ENCODE measurements at places on chromosomes 12 and 14.

- peak; percentile 98 for DNase-seq
Measured at GRCh38 chr12:2613326-2614073, 181.3 kb upstream of the FKBP4 start.

- no peak for DNase-seq
Measured at GRCh38 chr12:101068836-101069235, 141.2 kb downstream of the SLC5A8 start.

GRCh38 chr12:79737875-79738718 lies 47.3 kb upstream of the PAWR start:
- peak; percentile 78 for DNase-seq

- DNase-seq = no peak
Measured at GRCh38 chr14:25557466-25557865, 507.5 kb upstream of the STXBP6 start.

- DNase-seq = no peak
Measured at GRCh38 chr14:61335049-61335448, 13.7 kb downstream of the PRKCH start.

DNA sequence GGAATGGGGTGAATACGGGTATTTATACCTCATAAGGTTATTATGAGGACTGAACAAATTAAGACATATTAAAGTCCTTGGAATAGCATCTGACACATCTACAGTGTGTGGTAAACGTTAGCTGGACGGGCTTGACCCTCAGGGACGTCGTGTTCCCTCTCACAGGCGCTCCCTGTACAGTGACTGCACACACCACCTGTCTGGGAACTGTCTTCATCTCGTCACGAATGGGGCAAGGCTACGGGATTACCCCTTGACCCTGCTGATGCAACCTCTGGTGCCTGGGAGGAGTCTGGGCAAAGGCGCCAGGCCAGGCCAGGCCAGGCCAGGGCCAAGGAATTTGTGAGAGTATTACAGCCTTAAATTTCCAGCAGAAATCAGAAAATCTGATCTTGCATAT lies 191.1 kb downstream of the CALM1 start:
- no peak for DNase-seq

DNA sequence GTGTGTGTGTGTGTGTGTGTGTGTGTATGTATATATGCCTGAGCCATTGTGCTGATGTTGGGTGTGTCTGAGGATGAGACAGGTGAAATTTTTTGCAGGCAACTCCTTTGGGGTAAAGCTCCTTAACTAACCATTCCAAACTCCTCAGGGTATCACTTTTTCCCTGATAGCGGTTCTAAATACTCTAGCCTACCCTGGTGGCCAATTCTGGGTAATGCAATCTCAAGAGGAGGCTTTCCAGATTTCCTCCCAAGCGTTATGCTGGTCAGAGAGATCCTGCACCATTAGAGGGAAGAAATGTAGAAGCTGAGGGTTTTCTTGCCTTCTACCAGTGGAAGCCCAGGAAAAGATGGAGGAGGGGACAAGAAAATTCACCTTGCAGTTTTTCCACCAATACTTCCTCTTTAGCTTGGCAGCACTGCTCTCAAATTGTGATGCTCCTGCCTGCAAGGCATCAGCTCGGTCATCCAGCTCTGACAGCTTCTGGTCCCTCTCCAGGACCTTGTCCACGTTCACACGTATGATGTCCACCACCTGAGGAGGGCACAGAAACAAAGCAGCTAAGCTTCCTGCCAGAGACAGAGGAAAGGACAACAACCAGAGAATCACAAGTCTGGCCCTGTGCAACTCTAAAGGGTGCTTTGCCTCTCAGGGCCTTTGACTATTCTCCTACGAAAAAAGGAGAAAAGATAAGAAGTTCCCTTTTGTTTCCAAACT lies 4.9 kb downstream of the VAMP1 start:
- peak; percentile 67 for DNase-seq

- DNase-seq = peak; percentile 92
Measured at GRCh38 chr14:54562334-54562733, 4.6 kb upstream of the SAMD4A start.

DNA sequence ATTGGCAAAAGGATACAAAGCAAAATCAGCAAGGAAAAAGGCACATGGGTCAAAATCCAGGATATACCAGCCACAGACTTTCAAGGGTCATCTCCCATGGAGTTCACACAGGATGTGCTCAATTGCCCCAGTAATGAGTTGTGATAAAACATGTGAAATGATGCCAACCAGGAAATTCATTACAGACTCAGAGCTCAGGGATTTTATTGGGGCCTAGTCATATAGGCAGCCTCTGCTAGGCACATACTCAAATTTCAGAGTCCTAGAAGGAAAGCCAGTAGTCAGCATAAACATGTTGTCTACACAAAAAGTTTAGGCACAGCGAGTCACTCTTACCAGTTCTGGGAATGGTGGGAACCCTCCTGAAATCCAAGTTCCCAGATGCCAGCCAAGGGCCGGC lies 64.4 kb upstream of the OSBPL8 start:
- DNase-seq = peak; percentile 57

DNA sequence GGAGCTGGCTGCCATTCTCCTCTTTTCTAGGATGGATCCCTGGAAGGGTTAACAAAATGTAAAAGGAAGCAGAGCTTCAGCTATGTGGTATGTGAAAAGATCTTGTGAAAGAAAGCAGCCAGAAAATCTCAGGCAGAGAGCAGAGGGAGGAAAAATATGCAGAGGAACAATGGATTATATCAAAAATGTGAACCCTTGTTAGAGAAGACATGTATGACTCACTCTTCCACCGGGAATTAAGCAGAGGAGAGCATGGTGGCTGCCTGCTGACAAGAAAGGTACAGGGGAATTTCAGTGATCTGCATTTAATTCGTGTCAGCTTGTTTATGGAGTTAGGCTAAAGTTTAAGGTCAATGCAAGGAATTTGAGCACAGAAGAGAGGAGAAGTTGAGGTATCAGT lies 46.3 kb downstream of the KCNA1 start:
- peak; percentile 81 for DNase-seq

GRCh38 chr12:6090803-6091202 lies 33.7 kb downstream of the VWF start:
- no peak for DNase-seq

GRCh38 chr14:100524933-100525243 lies 62.3 kb downstream of the BEGAIN start:
- no peak for DNase-seq

DNA sequence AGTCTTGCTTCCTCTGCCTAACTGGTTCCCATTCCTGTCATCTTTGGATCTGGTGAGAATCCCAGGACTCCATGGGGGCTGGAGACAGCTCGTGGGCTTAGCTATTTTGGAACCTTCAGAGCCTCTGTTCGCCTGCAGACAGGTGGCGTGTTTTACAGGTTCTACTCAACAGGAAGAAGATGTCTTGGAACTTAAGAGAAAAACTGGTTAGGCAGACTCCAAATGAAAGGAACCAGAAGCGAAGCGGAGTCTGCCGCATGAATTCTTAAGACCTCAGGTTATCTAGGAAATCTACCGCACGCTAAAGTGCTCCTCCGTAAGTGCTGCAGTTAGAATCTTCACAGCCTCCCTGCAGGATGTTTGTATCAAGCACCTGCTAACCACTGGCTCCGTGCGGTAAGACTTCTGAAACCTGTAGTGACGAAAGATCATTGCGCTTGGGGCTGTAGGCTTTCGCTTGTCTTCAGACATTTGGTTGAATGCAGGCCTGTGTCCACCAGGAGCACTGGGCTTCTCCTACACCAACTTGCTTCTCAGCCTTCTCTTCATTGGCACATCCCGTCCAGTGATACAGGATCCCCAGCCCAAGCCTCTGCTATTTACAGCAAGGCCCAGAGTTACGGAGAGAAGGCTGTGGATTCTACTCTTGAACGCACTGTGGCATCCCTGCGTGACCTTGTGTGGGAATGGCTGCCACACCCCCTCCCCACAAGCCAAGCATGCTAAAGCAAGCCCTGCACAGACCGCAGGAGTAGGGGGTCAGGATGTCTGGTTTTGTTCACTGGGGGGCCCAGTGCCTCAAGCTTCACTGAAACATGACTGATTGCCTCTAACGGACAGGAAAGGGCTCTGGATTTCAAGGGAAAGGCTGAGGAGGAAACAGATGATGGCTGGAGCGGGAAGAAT lies 35.0 kb downstream of the ACADS start:
- peak; percentile 23 for DNase-seq

GRCh38 chr12:54987611-54988231 lies 3.2 kb upstream of the TESPA1 start:
- DNase-seq = no peak

GRCh38 chr12:59668674-59669073 lies 72.8 kb downstream of the SLC16A7 start:
- no peak for DNase-seq

All from fibroblast of upper back skin (primary cell).